Dermis microvascular lymphatic vessel endothelial cell (primary cell): ENCODE measurements at places on chromosomes 3 and 15.

- no peak for DNase-seq
Observed at GRCh38 chr15:56074481-56075265, 81.3 kb upstream of the NEDD4 start.

DNA sequence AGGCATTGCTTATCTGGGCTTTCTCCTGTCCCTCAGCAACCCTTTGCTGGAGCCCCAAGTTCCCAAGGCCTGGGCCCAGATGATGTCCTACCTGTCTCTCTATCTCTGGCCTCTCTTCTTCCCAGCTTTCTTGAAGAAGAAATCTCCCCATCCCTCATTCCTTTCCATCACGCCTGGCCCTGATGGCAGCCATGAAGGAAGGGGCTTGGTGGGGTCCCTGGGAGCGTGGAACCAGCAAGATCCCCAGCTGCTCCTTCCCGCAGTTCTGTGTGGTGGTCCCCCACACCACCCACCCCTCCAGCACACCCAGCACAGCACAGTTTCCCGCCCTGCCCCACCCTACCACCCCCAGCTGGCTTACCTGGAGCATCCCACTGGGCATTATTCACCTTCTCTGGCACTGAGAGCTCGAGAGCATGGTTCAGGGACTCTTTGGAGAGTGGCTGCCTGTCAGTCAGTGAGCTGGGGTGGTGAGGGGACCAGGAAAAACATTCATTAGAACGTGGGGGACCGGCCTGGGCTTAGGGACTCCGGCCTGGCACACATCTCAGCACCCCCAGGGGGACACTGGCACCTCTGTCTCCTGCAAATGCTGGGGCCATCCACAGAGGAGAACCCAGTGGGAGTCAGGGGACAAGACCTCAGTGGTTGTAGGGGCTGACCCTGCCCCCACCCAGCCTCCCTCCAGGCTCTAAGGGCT, 26.6 kb downstream of the ACSBG1 start:
- no peak for DNase-seq

GRCh38 chr3:190988102-190988501, 125.6 kb upstream of the GMNC start:
- DNase-seq, result no peak

GRCh38 chr3:127827808-127828207, 5.5 kb upstream of the MGLL start:
- DNase-seq, result no peak
